ENCODE measurements at places on chromosomes 5 and 9. TPM values are rescaled to one million over a fixed set of nuclear protein-coding genes. Genes with fewer than 3 reads are reported as not detected.

The SIT1 gene
- total RNA-seq: not detected

The LCN1 gene
- total RNA-seq: not detected

The ALDOB gene
- total RNA-seq: not detected

The C9 gene
- under 0.01 TPM for total RNA-seq

The ADAMTS2 gene
- total RNA-seq: 27.0 TPM

The PCDHGA5 gene
- 2.6 TPM for total RNA-seq

- no peaks in the 10 kb centered on the region for H3K27me3 ChIP-seq
- no peaks in the 10 kb centered on the region for H3K36me3 ChIP-seq
- H3K27ac ChIP-seq: no peak overlapping the region
- no peaks in the 10 kb centered on the region for H3K4me1 ChIP-seq
- H3K4me3 ChIP-seq: no peak overlapping the region
Measured at GRCh38 chr5:129554134-129554904, 94.2 kb downstream of the ADAMTS19 start.

- H3K27me3 ChIP-seq: no peaks in the 10 kb centered on the region
- no peaks in the 10 kb centered on the region for H3K36me3 ChIP-seq
- H3K4me3 ChIP-seq: no peak overlapping the region
- no peak overlapping the region for H3K27ac ChIP-seq
- H3K4me1 ChIP-seq: peaks cover 10% of the 10 kb centered on the region
- no peak for DNase-seq
Measured at GRCh38 chr5:72949481-72949880, 6.4 kb upstream of the FCHO2 start.

DNA sequence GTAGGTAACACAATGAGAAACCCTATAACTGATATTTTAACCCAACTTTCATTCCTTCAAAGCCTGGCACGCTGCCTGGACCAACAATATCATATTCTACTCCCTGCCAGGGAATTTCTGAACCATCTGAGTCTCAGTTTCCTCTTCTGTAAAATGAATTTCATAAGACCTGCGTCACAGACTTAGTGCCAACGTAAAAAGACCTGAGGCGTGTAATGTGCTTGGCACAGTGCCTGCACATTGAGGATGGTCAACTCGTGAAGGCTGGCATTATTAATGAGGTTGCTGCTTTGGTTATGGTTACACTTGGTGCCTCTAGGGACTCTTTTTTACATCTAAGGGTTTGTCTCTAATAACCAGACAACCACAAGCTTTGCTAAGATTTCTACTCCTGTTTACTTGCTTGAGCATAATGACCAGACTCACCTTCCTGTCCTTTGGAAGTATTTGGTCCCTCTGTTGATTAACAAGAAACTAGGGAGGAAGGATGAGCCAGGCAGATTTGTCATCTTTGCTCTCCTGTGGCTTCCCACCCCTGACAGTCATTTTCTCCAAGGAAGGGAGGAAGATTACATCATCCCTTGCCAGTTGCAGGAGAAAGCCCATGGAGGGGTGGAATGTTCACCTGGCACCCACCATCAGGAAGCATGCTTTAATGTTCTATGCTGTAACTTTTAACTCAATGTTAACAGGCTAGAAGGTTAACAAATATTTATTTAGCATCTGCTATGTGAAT lies 79.0 kb downstream of the PAPPA start:
- peaks cover 15% of the 10 kb centered on the region for H3K4me1 ChIP-seq
- no peaks in the 10 kb centered on the region for H3K27me3 ChIP-seq
- no peaks in the 10 kb centered on the region for H3K36me3 ChIP-seq
- no peak for DNase-seq
- no peak overlapping the region for H3K27ac ChIP-seq

DNA sequence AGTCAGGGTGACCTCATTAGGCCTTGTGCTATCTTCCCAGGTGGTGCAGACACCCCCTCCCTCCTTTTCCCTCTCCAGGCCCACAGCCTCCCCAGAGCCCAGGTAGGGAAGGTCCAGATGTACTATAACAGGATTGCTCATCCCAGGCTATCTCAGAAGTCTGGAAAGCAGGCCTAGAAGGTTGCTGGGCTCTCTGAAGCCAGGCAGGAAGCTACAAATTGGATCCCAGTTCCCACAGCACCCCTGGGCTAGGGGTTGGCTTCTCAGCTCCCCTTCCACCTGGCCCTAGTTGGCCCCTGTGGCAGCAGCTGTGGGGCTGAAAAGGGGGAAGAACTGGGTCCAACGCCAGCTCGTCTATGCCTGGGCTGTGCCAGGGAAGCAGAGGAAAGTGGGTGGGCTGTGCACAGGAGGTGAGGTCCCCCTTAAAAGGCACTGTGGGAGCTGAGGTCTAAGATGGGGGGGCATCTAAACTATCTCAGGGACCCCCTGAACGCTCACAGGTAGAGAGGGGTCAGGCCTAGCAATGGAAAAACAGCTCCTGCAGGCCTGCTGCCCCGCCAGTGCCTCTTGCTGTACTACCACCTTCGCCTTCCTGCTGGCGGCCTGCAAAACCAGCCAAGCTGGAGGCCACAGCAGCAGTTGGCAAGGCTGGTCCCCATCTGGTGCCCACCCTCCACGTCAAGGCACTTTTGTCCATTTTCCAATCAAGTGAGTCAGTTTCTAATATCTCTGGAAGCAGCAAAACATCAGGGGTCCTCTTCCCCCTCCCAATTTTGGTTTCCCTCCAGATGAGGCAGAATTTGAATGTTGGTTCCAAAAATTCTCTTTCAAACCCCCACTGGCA lies 13.3 kb upstream of the PSMD5 start:
- H3K4me1 ChIP-seq: no peaks in the 10 kb centered on the region
- no peak for DNase-seq
- H3K27me3 ChIP-seq: no peaks in the 10 kb centered on the region
- peaks cover 13% of the 10 kb centered on the region for H3K36me3 ChIP-seq
- H3K4me3 ChIP-seq: no peak overlapping the region

Measured in fibroblast of lung (primary cell).